ENCODE measurements at places on chromosomes 11 and 22. TPM values are rescaled to one million over a fixed set of nuclear protein-coding genes. Genes with fewer than 3 reads are reported as not detected.

GRCh38 chr11:66064571-66064970 lies 5.5 kb upstream of the PACS1 start:
- no peak for DNase-seq
- no peak overlapping the region for H3K27ac ChIP-seq
- H3K27me3 ChIP-seq, result no peaks in the 10 kb centered on the region

- H3K27ac ChIP-seq, result peak overlapping the region; percentile 41
- peaks cover 80% of the 10 kb centered on the region for H3K4me1 ChIP-seq
- peak; percentile 47 for DNase-seq
- no peaks in the 10 kb centered on the region for H3K27me3 ChIP-seq
- H3K36me3 ChIP-seq, result peaks cover 19% of the 10 kb centered on the region
Observed at GRCh38 chr22:37638391-37639069, 939 bp upstream of the SH3BP1 start.

DNA sequence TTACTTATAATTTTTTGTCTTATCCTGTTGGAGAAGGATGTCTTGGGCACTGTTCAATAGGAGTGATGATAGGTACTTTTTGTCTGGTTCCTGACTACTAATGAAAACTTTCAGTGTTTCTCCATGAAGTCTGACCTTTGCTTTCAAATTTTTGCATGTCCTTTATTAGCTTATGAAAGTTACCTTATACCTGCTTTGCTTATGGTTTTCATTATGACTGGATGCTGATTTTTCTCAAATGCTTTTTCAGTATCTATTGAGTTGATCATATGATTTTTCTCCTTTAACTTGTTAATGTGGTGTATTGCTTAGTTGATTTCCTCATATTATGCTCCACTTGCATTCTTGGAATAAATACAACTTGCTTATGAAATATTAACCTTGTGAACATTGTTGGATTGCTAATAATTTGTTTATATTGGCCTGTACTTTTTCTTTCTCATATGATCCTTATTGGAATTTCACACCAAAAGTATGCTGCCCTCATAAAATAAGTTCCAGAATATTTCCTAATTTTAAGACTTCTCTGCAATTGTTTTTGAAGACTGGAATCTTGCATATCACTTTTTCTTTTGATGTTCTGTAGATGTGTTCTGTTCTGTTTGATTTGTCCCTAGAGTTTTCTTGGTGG lies 85.0 kb upstream of the SC5D start:
- DNase-seq, result no peak
- H3K4me3 ChIP-seq, result no peak overlapping the region
- H3K27me3 ChIP-seq, result no peaks in the 10 kb centered on the region

DNA sequence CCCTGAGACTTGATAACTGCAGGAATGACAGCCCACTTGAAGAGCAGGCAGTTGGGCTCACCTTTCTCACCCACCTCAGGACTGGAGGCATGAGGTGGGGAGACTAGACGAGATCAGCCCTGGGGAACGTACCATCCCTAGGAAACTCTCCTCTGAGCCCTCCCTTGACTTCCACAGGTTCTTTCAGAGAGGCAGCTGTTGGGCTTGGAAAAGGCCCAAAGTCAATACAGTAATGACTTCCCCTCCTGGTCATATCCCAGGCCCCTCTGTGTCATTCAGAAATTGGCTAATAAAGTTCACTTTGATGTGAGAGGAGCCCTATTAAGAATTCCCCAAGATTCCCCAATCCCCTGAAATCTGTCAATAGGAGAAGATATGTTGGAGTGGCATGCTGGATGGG lies 5.8 kb upstream of the NECTIN1 start:
- H3K4me1 ChIP-seq, result peaks cover 5% of the 10 kb centered on the region
- H3K4me3 ChIP-seq, result no peak overlapping the region
- H3K36me3 ChIP-seq, result no peaks in the 10 kb centered on the region
- no peak for DNase-seq
- H3K27me3 ChIP-seq, result peaks cover 8% of the 10 kb centered on the region

- peaks cover 8% of the 10 kb centered on the region for H3K4me1 ChIP-seq
- H3K36me3 ChIP-seq, result no peaks in the 10 kb centered on the region
- H3K27ac ChIP-seq, result peak overlapping the region; percentile 43
- DNase-seq, result peak; percentile 38
- peaks cover 15% of the 10 kb centered on the region for H3K27me3 ChIP-seq
Observed at GRCh38 chr11:114060392-114061047, 1.0 kb downstream of the ZBTB16 start.

DNA sequence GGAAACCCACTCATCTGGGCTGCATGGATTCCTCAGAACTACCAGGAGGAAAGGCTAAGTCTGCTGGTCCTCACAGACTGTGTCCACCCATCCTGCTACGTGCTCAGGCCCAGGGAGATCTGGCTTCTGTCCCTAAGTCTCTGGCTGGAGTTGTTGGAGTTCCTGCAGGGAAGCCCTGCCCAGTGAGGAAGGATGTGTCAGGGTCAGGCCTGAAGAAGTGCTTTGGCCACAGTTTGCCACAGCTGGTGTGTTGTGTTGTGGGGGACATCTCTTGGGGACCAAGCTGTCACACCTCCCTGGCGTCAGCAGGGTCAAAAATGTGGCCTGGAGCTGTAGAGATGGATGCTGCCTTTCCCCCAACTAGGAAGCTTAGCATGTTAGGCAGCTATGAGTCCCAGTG lies 684.7 kb downstream of the METTL15 start:
- H3K4me1 ChIP-seq, result no peaks in the 10 kb centered on the region
- no peaks in the 10 kb centered on the region for H3K36me3 ChIP-seq
- H3K27me3 ChIP-seq, result no peaks in the 10 kb centered on the region
- DNase-seq, result no peak
- H3K4me3 ChIP-seq, result no peak overlapping the region
- H3K27ac ChIP-seq, result no peak overlapping the region

DNA sequence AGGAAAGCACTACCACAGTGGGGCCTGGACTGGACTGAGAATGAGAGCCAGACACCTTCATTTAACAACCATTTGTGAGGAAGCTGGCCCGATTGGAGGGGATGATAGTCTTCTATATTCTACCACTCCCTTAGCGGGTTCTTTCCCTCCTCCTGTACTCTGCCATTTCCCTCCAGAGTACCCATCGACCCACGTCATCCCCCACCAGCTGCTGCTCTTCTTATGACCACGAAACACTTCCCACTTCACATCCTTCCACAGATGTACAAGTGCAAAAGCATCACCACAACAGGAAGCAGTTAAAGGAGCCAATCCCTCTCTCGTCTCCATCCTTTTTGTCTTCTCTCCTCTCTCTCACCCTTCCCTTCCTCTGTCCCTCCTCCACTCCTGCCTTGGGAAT lies 18.0 kb upstream of the UBASH3B start:
- no peak for DNase-seq
- no peaks in the 10 kb centered on the region for H3K36me3 ChIP-seq
- H3K27me3 ChIP-seq, result no peaks in the 10 kb centered on the region
- no peak overlapping the region for H3K4me3 ChIP-seq
- H3K4me1 ChIP-seq, result no peaks in the 10 kb centered on the region

GRCh38 chr11:61476371-61476770 lies 32.2 kb upstream of the LRRC10B start:
- no peak for DNase-seq
- peaks cover 8% of the 10 kb centered on the region for H3K4me1 ChIP-seq
- no peaks in the 10 kb centered on the region for H3K27me3 ChIP-seq
- no peaks in the 10 kb centered on the region for H3K36me3 ChIP-seq
- H3K27ac ChIP-seq, result no peak overlapping the region

DNA sequence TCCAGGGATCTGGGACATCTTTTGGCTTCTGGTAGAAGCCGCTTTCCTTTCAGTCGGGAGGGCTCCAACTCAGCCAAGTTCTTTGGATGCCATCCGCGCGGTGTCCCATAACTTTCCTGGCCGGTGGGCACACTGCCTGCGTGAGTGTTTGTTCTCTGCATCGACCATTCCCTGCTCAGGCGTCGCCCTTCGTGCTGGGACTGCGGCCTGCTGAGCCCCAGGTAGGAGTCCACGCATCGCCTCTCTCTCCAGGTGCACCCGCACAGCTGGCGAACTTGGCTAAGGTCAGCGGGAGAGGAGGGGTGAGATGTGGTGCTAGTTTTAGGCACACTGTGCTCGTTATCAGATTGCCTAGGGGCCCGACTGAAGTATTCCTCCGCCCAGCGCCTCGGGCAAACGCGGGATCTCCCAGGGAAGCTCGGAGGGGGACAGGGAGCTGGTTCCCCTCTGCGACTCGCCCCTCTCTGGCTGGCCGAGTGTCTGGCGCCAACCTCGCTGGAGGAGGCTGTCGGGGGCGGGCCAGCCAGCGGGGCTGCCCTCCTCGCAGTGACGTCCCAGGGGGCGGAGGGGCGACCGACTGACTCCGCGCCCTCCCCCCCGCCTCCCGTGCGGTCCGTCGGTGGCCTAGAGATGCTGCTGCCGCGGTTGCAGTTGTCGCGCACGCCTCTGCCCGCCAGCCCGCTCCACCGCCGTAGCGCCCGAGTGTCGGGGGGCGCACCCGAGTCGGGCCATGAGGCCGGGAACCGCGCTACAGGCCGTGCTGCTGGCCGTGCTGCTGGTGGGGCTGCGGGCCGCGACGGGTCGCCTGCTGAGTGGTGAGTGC lies at the start of gene LAYN:
LAYN (plus strand) TSS at position 607 of the 823 bp plus-strand sequence; CDS start at position 731, 124 bp downstream.
- H3K27me3 ChIP-seq, result peaks cover 24% of the 10 kb centered on the region
- H3K27ac ChIP-seq, result no peak within 1 kb of the TSS
- DNase-seq, result no peak
- H3K36me3 ChIP-seq, result no peaks in the 10 kb centered on the region
- peak within 1 kb of the TSS; percentile 34 for H3K4me3 ChIP-seq

GRCh38 chr11:87097582-87097981 lies 59.8 kb downstream of the TMEM135 start:
- H3K27ac ChIP-seq, result no peak overlapping the region
- H3K36me3 ChIP-seq, result no peaks in the 10 kb centered on the region
- H3K4me3 ChIP-seq, result no peak overlapping the region
- no peaks in the 10 kb centered on the region for H3K27me3 ChIP-seq
- peaks cover 11% of the 10 kb centered on the region for H3K4me1 ChIP-seq

DNA sequence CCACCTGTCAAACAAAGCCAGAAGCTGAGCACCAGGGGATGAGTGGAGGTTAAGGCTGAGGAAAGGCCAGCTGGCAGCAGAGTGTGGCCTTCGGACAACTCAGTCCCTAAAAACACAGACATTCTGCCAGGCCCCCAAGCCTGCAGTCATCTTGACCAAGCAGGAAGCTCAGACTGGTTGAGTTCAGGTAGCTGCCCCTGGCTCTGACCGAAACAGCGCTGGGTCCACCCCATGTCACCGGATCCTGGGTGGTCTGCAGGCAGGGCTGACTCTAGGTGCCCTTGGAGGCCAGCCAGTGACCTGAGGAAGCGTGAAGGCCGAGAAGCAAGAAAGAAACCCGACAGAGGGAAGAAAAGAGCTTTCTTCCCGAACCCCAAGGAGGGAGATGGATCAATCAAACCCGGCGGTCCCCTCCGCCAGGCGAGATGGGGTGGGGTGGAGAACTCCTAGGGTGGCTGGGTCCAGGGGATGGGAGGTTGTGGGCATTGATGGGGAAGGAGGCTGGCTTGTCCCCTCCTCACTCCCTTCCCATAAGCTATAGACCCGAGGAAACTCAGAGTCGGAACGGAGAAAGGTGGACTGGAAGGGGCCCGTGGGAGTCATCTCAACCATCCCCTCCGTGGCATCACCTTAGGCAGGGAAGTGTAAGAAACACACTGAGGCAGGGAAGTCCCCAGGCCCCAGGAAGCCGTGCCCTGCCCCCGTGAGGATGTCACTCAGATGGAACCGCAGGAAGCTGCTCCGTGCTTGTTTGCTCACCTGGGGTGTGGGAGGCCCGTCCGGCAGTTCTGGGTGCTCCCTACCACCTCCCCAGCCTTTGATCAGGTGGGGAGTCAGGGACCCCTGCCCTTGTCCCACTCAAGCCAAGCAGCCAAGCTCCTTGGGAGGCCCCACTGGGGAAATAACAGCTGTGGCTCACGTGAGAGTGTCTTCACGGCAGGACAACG lies 11.7 kb downstream of the CXCR5 start:
- H3K27ac ChIP-seq, result peak overlapping the region; percentile 54
- no peaks in the 10 kb centered on the region for H3K27me3 ChIP-seq

DNA sequence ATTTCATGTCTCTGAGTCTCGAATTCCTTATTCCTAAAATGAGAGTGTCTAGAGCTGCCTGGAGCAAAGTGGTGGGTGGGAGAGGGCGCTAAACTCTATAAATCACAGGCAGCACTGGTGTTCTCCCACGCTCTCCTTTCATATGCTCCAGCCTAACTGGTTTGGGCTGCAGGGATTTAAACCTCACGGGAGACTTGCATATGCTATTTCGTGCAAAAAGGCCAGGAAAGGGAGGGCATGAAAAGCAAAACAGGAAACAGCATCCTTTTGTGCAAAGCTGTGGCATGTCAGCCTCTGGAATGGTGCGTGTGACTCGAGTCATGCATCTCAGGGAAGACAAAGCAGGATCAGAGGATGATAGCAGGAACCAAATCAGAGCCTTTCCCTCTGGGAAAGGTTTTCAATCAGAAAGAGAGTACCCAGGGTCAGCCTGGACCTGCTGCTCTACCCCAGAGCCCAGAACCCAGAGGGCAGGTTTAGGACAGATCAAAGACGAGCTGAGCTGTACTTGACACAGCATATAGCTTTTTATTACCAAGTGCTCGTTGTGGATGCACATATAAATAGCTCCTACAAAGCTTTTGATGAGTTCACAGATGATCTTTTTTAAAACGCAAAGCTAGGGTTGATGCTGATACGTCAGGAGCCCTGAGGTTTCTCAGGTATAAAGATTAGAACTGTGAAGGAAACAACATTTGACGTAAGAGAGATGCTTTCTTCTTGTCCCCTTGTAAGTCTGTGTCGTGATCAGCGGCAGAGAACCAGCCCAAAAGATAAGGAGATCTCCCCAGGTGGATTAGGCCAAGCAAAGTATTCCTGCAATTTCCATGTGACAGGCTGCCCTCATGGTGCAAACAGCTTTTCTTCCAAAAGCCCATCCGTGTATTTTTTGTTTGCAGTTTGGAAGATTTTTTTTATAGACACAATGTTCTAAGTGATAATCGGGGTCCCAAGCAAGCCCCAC lies 46.2 kb upstream of the YWHAH start:
- no peaks in the 10 kb centered on the region for H3K27me3 ChIP-seq
- peaks cover 16% of the 10 kb centered on the region for H3K36me3 ChIP-seq
- H3K27ac ChIP-seq, result no peak overlapping the region
- no peak overlapping the region for H3K4me3 ChIP-seq
- H3K4me1 ChIP-seq, result no peaks in the 10 kb centered on the region

- no peaks in the 10 kb centered on the region for H3K27me3 ChIP-seq
- H3K27ac ChIP-seq, result no peak overlapping the region
- no peaks in the 10 kb centered on the region for H3K4me1 ChIP-seq
- H3K36me3 ChIP-seq, result no peaks in the 10 kb centered on the region
- no peak overlapping the region for H3K4me3 ChIP-seq
Observed at GRCh38 chr11:44854741-44855492, 95.8 kb downstream of the TP53I11 start.

Gene KCNQ1
- polyA plus RNA-seq, result 5.7 TPM

Gene MEI1
- polyA plus RNA-seq, result 150 TPM

Gene SLC22A25
- not detected for polyA plus RNA-seq

Gene TMEM191B
- 1.9 TPM for polyA plus RNA-seq

Gene MMP13
- not detected for polyA plus RNA-seq

Gene UBQLNL
- not detected for polyA plus RNA-seq
